ENCODE measurements at places on chromosomes 3 and 15. TPM values are rescaled to one million over a fixed set of nuclear protein-coding genes. Genes with fewer than 3 reads are reported as not detected.

CCDC39 gene
- 0.42 TPM for total RNA-seq

EXOSC7 gene
- 63.4 TPM for total RNA-seq

IL17RC gene
- 64.9 TPM for total RNA-seq

FBLN2 gene
- total RNA-seq = 188 TPM

AMIGO3 gene
- 2.1 TPM for total RNA-seq

Measured in tibial nerve (tissue), 4 donors.